Epithelial cell of proximal tubule (primary cell): ENCODE measurements at places on chromosomes 16 and 17.

DNA sequence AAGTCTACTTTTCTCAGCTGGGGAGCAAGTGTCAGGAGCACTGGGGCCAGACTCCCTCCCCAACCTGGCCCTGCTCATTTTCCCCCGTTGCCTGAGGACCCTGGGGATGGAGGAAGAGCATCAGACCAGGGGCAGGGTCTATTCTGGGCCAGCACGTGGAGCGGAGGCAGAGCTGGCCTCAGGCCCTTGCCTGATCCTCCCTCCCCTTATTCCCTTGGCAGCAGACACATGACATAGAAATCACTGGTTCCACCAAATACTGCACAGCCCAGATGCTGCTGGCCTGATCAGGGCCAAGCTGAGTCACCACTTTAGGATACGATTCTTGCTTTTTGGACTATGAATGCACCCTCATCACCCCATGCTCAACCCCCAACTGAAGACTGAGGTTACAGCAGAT, 15.8 kb upstream of the AGRP start:
- DNase-seq, result no peak

DNA sequence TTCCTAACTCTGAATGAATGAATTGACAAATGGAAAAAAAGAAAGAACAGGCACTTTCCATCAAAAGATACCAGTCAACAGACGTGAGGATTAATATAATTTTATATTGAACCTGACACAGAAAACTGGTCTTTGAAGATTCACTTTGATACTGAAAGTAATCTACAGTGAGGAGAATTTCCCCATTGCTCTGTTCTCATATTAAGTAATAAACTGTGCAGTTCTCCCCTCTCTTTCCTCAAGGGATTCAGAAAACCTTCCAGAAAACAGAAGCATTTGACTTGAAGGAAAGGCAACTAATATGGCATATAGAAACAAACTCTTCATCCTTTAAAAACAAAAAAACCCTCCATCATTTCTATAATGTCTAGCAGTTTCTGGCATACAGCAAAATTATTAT, 2.2 kb downstream of the TEX2 start:
- no peak for DNase-seq

GRCh38 chr16:3690980-3691720, 26.2 kb downstream of the TRAP1 start:
- no peak for DNase-seq

- DNase-seq, result no peak
Measured at GRCh38 chr17:64331931-64332493, 58.6 kb downstream of the PECAM1 start.

DNA sequence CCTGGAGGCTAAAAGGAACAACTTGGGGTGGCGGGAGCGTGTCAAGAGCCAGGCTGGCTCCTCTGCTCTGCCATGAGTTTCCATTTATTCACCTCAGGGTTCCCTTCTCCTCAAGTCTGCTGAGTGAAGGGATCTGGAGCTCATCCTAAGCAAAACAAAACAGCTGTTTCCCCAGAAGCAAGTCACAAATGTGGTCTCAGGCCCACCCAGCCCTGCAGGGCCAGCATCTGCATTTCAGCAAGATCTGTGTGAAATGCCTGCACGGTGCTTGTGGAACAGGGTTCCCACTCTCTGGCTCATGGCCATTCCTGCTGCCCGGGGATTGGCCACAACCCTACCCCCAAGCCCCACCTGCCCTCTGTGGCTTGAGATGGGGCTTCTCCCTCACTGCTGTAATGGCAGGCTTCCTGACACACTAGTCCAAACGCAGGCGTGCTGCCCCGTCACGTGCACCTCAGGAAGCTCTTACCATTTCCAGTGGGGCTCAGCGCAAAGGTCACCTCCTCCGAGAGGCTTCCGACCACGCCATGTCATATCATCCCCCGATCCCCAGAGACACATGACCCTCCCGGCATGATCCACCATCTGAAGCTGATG, 2.3 kb downstream of the SLC38A8 start:
- DNase-seq, result no peak

DNA sequence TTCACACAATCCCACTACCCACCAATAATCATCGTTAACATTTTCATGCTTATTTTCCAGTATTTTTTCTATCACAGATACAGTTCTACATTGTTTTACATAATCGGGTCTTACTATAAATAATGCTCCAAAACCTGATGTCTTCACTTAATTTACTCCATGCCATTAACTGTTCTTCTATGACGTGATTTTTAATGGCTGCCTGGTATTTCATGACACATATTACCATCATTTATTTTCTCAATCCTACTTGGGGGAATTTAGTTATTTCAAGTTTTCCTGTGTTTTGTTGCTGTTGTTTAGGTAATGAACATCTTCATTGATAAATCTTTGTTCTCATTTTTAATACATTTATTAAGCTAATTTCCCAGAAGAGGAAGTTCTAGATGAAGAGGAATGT, 14.7 kb downstream of the LPO start:
- no peak for DNase-seq

DNA sequence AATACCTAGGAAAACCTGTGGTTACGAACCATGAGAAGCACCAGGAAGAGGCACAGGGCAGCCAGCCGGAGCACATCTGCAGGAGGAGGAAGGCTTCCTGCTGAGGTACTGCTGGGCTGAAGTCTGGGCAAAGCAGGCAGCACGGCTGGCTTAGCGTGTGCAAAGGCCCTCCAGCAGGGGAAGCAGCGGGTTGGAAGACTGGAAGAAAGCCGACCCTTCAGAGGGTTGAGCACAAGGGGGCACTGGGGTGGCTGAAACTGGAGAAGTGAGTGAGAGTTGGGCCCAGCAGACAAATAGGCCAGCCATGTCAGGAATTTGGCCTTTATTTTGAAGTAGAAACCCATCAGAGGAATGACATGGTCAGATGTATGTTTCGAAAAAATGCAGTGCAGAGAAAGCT, 12.1 kb upstream of the HSD3B7 start:
- DNase-seq, result no peak

DNA sequence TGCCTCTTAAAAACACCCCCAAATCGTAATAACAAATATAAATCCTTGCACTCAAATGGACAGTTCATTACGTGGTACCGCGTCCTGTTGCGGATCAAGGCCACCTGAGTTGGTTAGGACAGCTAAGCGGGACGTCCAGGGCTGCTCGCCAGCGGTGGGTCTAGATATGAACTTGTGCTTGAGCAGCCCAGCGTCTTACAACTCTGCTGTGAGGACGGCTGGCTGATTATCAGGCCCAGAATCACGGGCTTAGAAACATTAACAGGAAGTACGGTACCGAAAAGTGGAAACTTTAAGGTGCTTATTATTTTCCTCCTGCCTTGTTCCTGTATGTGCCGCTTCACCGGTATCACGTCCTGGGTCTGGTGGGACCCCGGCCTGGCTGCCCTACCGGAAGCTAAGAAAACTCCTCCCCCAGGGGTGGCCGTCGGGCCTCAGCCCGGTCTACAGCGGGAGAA, 832 bp upstream of the SRRM2 start:
- no peak for DNase-seq

DNA sequence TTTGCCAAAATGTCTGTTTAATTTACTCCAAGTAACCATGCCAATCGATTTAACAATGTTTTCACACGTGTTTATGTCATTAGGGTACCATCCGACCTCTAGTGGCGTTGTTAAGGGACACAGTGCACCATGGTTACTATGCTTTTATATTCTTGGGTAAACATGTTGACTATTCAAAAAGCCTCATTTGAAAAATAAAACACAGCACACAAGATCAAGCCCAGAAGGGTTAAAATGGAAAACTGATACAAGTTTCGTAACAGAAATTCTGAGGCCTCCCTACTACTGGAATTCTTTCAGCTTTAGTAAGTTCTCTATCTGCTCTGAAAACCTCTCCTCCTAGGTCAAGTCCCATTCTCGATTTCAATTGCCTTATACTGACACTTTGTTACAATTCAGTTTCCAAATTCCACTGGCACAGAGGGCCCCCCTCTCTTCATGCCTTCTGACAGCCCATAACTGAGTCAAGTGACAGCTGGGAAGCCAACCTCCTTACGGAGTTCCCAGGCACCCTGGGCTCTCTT, 2.1 kb downstream of the CFAP20 start:
- DNase-seq, result no peak

DNA sequence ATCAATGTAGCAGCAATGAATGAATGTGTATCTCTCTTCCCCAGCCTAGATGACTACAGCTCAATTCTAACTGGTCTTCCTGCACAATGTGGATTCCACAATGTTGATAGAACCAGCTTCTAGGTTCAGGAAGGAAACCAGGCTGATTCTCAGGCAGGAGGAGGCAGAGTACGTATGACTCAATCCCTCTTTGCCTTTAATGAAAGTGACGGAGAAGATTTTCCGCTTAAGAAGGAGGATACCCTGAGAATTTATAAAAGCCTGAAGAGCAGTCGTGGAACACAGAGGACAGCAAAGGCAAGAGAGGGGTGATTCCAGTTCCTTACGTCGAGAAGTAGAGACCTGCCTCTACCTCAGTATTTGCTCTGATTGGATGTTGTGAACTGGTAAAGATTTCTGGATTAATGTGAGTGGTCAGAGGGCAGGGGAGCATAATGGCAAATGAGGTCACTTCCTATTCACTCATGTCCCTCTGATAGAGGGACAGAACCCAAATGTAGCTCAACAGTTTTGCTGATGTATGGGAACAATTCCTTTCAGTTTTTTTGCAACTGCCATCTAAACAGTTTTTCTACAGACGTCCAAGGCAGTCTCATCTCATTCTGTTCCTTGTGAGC, 15.0 kb upstream of the SLC16A11 start:
- no peak for DNase-seq

GRCh38 chr16:8237452-8237851, 352.9 kb downstream of the TMEM114 start:
- no peak for DNase-seq

DNA sequence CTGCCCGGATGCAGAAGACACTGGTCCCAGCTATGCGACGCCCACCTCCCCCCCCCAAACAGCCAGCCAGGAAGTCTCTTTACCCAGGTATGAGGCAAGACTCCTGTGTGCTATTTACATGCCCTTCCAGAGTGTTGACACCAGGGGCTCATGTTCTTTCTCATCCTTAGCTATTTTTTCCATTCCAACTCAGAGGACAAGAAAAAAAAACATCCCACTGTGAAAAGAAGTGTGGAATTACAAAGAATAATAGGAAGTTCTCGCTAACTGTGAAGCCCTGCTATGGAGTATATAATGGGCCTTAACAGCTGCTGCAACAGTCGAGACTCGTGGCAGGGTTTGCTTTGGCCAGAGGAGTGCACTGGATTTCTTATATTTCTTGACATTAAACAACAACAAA, 584.9 kb downstream of the CDH13 start:
- no peak for DNase-seq

GRCh38 chr17:4276514-4276913, 12.7 kb upstream of the ANKFY1 start:
- no peak for DNase-seq

DNA sequence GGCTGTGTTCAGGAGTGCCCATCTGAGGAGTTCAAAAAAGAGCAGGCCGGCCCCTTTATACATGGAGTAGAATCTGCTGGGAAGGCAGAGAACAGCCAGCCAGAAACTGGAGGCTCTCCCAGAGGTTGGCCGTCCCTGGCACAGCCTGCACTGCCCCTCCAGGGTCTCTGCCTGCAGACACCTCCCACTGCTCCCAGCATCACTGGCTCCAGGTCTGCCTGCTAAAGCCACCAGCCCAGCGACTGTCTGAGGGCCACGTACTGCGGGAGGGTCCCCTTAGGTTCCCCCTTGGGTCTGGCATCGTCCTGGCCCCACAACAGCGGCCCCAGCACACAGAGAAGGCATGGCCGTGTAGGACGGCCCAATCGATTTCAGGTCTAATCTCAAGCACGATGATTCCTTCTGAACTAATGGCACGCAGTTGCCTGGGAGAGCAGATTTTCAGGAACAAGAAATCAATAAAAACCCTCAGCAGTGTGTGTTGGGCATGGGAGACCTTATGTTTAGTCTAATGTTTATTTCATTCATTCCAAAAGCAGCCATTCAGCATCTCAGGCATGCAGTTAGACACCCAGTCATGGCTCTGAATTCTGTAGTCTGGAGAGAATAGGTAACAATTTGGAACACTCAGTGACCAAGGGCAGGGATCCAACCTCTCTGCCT, 95.6 kb downstream of the PGS1 start:
- peak; percentile 1 for DNase-seq

DNA sequence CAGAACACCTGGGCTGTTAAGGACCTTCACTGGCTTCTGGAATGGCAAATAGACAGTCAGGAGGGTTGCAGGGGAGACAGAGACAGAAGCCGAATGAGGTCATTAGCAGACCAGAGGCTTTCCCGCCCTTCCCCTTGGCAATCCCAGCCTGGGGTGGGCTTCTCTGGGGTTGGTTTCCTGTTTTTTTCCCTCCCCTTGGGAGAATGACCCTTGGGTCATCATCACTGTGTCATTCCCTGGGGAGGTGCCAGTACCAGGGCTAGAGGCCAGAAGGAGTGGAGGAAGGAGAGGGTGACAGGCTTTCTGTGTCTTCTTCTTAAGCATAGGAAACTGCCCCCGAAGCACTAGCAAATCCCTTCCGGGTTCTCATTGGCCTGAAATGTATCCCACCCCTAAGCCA, 42.9 kb upstream of the IL21R start:
- DNase-seq, result no peak

- no peak for DNase-seq
Measured at GRCh38 chr17:10756185-10756584, 26.4 kb upstream of the TMEM220 start.

DNA sequence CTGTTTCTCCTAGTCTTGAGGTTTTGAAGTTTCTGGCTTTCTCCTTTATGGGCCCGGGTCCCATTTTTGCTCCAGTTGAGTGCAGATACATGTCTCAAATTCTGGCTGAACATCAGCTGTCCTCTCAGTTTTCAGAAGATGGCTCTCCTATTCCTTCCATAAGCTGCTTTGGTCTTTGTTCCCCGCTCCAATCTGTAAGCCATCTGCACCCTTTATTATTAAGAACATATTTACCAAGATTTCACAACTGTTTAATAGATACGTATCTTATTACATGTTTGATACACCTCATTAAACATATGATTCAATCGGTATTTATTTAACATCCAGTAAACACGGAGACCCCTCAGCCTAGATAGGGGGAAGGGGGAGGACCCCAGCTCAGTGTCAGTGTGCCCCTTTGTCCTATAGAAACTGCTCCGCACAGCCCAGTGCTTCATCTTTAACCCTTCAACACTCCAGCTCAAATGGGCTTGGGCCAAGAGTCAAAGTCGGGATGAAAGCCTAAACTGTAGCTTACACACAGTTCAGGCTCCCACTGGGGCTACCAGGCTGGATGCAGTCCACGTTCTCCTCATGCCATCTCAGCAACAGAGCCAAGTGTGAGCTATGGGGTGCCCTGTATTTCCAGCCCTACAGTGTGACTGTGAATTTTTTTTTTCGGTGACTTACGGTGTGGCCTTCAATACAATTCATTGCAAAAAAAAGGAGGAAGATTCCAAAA, 166.0 kb upstream of the ZFHX3 start:
- DNase-seq, result no peak
